ENCODE measurements at places on chromosomes 12 and 14.
A peak's percentile ranks its signal among the peaks of the same experiment; 100 is the strongest.

DNA sequence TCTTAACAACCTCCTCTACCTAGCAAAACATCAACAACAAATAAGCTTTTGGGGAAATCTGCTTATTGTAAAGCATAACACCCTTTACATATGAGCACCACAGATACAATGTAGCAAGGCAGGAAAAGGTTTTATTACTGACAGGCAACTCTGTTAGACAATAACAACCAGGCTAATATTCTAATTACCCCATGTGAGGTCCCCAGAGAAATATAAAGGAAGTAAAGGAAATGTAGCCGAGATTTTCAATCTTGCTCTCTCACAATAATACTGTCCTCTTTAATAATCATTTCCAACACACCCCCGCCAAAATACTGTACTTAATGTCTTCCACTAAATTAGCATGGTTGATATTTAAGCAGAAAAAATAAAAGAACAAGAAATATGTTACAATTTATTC lies 14.0 kb upstream of the INSM2 start:
- no peak for DNase-seq

DNA sequence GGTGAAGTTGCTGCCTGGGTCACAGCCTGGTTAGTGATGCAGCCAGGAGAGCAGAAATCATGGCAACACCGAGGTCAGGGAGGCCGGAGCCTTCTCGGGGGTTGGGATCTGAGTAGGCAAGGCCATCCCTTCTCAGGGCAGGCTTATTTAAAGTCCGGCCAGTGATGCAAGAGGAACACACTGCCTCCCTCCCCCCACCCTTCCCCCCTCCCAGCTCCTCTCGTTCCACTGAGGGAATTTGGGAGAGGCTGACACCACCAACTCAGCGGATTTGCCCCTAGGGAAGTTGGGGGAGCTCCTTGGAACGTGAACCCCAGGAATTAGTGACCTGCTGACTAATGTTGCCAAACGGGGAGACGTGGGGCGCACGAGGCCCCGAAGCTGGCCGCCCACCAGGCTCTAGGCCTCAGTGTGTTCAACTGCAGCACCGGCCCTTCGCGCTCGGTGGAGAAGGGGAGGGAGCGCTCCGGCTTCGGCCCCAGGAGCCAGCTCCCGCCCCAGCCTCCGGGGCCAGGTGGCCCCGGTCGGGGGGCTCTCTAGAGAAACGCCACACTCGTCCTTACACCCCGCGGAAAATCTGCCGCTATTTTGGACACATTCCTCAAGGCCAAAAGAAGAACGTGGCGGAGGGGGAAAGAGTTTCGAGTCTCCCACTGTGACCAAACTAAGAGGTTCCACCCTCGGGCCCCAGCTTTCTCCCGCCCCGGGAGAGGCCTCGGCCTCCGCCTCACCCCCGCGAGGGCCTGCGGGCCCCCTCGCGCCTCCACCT lies 1.6 kb downstream of the CTDSP2 start:
- peak; percentile 69 for DNase-seq

GRCh38 chr12:16499611-16500010 lies 106.4 kb downstream of the LMO3 start:
- no peak for DNase-seq

- no peak for DNase-seq
Measured at GRCh38 chr14:51182131-51182565, 57.9 kb upstream of the TMX1 start.

- no peak for DNase-seq
Measured at GRCh38 chr14:103378038-103378854, 7.0 kb upstream of the MARK3 start.

DNA sequence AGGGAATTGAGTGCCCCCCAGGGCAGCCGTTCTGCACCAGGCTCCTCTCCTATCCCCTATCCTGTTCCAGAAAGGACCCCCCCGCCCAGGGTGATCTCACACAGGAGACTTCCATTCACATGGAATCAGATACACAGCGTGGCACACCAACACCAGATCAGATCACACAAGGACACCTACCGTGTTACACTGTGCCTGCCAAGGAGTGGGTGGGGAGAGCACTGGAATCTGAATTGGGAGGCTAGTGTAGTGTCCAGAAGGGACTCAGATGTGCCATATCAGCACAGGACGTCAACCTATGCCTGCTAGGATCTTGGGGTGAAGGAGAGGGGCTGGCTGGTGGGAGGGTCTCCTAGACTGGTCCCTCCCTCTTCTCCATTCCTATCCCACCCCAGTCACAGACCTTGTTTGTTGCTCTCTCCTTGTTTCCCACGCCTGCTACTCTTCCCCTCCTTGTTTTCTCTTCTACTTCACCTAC lies 2.3 kb downstream of the PTMS start:
- no peak for DNase-seq

GRCh38 chr12:54054742-54055194 lies 1.1 kb downstream of the HOXC4 start:
- DNase-seq: no peak

- DNase-seq: no peak
Measured at GRCh38 chr12:107344035-107344808, 250.9 kb upstream of the CRY1 start.

DNA sequence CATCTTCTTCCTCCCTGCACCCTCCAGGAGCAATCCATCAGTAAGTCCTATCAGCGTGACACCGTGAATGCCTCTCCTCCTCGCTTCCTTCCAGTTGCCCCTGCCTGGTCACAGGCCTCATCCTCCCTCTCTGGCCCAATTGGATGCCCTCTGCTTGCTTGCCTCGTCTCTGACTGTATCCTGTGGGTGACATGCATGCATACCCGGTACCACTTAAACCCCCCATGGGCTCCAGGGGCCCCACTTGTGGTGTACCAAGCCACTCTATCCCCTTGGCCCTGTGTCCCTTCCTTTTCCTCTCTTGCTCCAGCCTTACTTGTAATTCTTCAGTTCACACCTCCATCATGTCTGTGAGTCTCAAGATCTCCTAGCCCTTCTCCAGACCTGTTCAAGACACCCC lies 106.0 kb upstream of the RTL1 start:
- DNase-seq: no peak

GRCh38 chr12:65195387-65196055 lies 26.1 kb downstream of the LEMD3 start:
- no peak for DNase-seq

GRCh38 chr12:80193865-80194264 lies 94.5 kb downstream of the OTOGL start:
- no peak for DNase-seq

DNA sequence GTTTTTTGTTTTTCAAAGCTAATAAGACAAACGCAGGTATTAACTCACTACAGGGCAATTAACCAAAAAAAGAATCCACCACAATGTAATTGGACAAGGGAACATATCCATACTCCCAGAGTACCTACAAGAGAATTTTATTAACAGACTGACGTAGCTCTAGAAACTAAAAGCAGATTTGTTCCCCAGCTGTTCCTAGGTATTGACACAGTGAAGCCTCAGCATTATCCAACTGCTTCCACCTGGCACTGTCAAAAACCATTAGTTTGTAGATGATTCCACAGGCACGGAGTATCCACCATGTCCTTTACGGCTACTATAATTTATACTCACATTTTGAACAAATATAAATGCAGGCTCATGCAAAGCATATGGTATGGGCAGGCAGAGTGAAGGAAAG lies 22.3 kb downstream of the PPM1H start:
- no peak for DNase-seq
